ENCODE measurements at places on chromosomes 5 and 9.

GRCh38 chr9:125484350-125485282, 222.4 kb downstream of the MAPKAP1 start:
- no peak for DNase-seq

GRCh38 chr9:123112015-123112975, 78.8 kb downstream of the GPR21 start:
- DNase-seq = no peak

DNA sequence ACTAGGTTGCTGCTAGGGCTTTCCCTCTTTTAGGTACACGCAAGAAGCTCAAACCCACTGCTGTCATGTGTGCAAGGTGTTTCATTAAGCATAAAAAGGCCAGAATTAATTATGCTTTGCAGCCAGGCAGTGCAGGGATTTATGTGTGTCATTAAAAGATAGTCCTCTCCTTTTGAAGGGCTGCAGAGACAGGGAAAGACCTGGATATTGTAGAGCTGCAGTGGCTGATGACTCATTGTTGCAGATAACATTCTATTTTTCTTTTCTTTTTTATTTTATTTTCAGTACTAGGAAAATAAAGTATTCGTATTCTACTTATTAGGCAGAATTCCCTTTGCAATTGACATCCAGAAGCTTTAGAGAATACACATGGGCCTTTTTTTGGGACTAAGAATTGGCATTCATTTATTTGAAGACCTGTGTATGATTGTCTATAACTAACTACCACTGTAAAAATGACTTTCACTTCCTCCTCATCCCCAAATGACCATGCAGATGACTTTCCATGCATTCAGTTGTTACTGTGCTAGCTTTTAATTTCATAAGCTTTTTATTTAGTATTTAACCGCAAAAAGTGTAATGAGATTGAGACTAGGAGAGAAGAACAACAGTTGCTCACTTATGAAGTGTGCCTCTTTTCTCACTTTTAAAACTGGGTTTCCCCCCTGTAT, 113.0 kb downstream of the PAM start:
- no peak for DNase-seq

- no peak for DNase-seq
Observed at GRCh38 chr5:113574417-113574816, 60.9 kb downstream of the YTHDC2 start.

GRCh38 chr5:134534058-134534725, 8.7 kb downstream of the JADE2 start:
- no peak for DNase-seq

Measured in hippocampal formation (tissue), 2 donors.